ENCODE measurements at places on chromosomes 13 and 19. TPM values are rescaled to one million over a fixed set of nuclear protein-coding genes. Genes with fewer than 3 reads are reported as not detected.

GRCh38 chr13:106591299-106591698 is 23.4 kb upstream of the ARGLU1 start:
- H3K4me3 ChIP-seq: no peak overlapping the region
- DNase-seq: no peak

- H3K4me3 ChIP-seq: peak overlapping the region; percentile 92
- DNase-seq: peak; percentile 98
- H3K36me3 ChIP-seq: peaks cover 2% of the 10 kb centered on the region
- no peaks in the 10 kb centered on the region for H3K27me3 ChIP-seq
- H3K4me1 ChIP-seq: no peaks in the 10 kb centered on the region
These were observed 47.4 kb downstream of the ZFP14 start for GRCh38 chr19:36331353-36332228.

DNA sequence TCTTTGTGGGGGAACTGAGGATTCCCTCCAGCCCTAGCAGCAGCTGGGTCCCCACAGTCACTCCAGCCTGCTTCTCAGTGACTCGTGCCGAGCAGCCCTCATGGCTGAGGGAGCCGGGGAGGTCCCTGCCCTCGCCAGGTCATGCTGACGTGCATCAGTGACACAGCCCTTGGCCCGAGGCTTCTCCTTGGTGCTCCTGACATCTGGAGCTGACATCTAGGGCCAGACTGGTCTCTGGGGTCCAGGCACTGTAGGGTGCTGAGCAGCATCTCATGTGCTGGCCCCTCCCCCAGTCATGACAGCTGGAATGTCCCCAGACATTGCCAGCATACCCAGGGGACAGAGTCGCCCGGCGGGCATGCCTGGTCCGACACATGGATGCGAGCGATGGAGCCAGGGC is 14.4 kb downstream of the COMP start:
- no peaks in the 10 kb centered on the region for H3K36me3 ChIP-seq
- H3K27ac ChIP-seq: no peak overlapping the region
- H3K27me3 ChIP-seq: peaks cover 5% of the 10 kb centered on the region
- DNase-seq: peak; percentile 68

DNA sequence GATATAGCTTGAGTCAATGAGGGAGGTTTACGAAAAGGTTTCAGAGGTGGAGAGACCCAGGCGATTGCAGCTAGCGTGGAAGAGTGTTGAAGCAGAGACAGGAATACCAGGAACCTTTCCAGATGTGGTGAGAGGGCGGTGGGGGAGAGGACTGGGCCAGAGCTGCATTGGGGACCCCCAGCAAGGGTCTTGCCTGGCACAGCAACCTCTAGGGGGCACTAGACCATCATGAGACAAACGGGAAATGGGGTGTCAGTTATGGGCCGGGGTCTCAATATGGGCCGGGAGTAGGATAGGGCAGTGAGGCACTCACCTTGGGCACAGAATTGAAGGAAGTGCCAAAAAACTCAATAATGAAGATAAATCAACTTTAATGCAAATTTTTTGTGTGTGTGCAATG is 2.1 kb upstream of the LRP3 start:
- no peaks in the 10 kb centered on the region for H3K27me3 ChIP-seq
- H3K27ac ChIP-seq: no peak overlapping the region
- DNase-seq: no peak
- H3K4me3 ChIP-seq: no peak overlapping the region
- no peaks in the 10 kb centered on the region for H3K4me1 ChIP-seq
- H3K36me3 ChIP-seq: no peaks in the 10 kb centered on the region

The DNAAF3 gene
- 11.4 TPM for total RNA-seq

The ZNF556 gene
- 0.76 TPM for total RNA-seq

DNA sequence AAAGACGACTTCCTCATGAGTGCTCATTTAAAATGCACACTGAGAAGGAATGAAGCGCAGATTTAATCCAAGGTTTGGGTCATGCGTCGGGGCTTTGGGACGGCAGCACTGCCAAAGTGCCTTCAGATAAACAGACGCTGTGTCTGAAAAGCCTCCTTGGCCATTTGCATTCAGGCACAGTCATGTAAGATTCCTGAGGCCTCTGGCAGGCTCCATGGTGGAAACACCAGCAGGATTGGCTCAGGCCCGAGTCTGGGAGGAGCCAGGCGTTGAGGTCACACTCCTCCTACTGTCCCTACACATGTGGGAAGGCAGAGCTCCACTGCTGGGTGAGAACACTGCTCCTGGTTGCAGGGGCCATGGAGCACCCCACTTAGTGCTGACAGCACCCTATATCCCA is 113.3 kb upstream of the KL start:
- DNase-seq: peak; percentile 80
- no peak overlapping the region for H3K4me3 ChIP-seq
- H3K4me1 ChIP-seq: peaks cover 4% of the 10 kb centered on the region
- no peaks in the 10 kb centered on the region for H3K36me3 ChIP-seq
- H3K27me3 ChIP-seq: no peaks in the 10 kb centered on the region

Data from kidney (tissue), 22 donors.